T-helper 9 cell (primary cell): ENCODE measurements at places on chromosomes 1 and 21.

DNA sequence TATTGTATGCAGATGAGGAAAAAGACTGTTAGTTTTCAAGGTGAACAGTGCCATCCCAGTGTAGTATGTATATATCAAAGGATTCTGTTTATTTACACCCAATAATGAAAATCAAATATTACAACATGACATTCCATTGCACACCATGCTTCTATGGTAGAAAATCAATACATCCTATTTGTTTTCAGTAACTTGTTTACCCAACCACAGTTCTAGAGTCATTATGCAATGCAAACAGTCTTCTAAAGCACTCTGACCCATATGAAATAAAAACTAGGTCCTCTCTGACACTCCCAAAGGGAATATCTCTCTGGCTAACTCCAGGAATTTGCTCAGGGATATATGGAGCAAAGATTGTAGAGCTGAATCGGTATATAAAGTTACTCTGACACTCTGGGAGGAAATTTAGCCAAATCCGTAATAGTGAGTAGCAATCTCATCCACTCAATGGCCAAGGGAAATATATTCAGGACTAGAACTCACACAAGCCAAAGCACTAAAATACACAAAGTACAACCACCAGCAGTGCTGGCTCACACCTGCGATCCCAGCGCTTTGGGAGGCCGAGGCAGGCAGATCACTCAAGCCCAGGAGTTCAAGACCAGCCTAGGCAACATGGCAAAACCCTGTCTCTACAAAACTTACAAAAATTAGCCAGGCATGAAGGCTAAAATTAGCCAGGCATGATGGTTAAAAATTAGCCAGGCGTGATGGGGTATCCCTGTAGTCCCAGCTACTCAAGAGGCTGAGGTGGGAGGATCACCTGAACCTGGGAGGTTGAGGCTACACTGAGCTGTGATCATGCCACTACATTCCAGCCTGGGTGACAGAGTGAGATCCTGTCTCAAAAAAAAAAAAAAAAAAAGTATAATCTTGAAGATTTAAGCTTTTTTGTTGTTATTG is 75.2 kb downstream of the RERE start:
- DNase-seq: no peak

DNA sequence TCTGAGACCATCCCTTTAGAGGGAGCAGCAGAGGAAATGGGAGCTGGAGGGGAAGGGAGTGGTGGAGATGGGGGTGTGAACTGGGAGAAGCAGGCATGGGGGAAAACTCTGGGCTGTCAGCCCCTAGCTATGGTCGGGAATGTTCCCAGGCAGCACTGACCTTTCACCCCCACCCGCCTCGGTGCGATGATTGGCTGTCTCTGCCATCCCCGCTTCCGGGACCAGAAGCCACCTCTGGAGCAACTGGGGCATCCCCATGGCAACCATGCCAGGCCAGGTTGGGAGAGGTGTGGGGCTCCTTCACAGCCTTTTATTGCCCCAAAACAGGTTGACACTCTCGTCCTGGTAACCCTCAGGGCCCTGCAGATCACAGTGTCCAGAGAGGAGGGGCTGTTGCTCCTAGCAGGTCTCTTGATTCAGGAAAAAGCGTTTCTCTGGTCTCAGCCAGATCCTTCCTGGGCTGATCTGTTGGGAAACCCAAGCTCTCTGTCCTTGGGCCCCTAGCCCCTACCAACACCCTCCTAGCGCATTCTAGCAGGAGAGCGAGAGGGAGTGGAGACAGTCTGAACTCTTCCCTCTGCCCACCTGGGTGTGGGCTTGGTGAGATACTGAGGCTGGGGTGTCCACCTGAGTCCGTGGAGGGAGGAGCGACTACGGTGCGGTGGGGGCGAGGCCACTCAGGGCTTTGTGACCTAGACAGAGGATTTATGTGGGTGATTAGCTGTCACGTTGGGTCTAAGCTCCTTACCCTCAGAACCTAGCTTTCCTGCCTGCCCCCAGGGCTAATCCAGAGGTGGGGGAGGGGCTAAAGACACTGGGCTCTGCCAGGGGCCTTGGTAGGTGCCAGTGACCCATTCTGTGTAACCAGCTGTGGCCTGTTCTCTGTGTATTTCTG is 12.2 kb upstream of the SLC6A9 start:
- no peak for DNase-seq

- no peak for DNase-seq
Observed at GRCh38 chr1:23171181-23171755, 2.6 kb upstream of the LUZP1 start.

- no peak for DNase-seq
Observed at GRCh38 chr1:163013826-163014600, 55.1 kb upstream of the RGS4 start.

DNA sequence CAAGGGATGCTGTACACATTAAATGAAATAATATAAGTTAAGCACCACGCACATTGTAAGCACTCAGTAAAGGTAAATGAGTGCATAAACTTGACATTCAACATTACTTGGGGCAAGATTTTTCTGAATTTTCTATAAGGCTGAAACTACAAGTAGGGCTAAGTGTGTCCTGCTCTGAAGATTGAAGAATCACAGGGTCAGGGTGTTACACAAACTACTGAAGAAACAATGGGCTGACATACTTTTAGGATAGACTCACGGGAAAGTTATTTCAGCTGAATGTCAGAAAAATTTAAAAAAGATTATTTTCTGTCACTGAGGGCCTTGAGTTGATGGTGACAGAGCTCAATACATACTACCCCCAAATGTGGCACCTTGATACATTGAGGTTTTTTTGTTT is 644.2 kb upstream of the PLXNA2 start:
- DNase-seq: no peak

GRCh38 chr1:117607471-117607870 is 1.6 kb downstream of the TENT5C start:
- DNase-seq: peak; percentile 41

GRCh38 chr1:207205614-207206061 is 101.6 kb downstream of the C4BPA start:
- no peak for DNase-seq

GRCh38 chr1:35958558-35958957 is 27.7 kb downstream of the AGO3 start:
- no peak for DNase-seq

DNA sequence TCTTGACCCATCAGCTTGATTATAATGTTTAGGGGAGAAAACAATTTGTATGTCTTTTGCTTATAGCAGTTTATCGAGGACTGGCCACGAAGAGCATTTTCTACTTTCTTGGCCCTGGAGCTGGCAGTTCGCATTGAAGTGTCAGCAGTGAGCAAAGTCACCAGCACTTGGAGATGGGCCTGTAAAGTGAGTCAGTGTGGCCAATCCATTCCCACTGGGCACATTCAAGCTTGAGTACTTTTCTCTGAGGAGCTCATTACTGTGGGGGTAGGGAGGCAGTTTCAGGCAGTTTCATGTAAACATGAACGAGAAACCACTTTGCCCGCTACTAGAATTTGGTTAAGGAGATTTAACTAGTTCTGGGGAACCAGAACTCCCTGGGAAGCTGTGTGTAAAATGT is 164.8 kb downstream of the PRDM2 start:
- DNase-seq: no peak

DNA sequence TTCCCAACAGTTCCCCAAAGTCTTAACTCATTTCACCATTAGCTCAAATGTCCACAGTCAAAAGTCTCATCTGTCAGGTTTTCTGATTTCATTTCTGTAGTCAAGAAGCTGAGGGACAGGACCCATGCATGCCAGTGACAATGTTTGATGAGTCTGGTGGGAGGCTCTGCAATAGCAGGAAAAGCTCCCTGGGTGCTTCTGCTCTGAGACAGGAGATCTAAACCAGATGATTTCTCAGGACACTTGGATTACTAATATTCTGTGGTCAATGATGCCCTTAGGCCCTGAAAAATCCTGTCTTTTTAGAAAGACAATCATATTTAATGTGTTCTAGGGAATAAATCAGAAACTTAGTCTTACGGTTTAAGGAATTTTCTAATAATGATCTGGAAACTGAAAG is 56.4 kb downstream of the PCBP3 start:
- no peak for DNase-seq

DNA sequence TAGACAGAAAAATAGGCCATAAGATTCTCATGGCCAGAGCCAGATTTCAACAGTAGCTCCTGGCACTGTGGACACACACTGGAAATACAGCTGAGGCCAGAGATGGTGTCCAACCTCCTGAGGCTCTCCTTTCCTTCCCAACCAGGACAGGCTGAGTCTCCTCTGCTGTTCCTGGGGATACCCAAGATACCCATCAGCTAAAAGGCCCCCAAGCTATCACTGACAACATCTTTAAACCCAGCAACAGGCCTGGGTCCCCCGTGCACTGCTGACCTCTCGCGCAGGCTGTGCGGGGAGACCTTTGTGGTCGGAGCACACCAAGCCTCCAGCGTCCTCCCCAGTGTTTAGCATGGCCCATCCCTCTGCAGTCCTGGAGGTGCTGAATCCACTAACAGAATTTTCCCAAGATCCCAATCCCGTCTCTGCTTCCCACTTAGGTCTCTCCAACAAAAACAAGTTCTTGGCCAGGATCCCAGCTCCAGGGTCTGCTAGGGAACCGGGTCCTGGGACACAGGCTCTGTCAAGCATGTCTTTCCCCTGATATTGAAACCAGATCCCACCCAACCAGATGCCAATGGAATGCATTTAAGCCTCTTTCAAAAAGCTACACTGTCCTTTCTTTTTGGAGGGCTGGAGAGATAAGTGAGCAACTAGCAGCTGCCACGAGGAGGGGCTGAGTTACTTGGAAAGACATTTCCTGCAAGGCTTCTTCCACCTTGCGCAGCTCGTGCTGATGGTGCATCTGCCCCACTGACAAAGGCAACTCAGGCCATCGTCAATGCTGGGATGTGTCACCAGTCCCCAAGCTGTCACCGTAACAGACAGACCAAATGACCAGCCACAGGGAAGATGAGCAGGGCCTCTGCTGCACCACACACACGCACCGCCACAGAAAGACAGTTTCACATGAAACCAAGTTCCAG is 73.2 kb downstream of the BCAR3 start:
- DNase-seq: no peak

- no peak for DNase-seq
Observed at GRCh38 chr21:36461918-36462486, 17.9 kb downstream of the CLDN14 start.

GRCh38 chr1:172140072-172140471 is 280.4 kb upstream of the C1orf105 start:
- no peak for DNase-seq

GRCh38 chr21:45601551-45601950 is 42.0 kb upstream of the PCBP3 start:
- no peak for DNase-seq

DNA sequence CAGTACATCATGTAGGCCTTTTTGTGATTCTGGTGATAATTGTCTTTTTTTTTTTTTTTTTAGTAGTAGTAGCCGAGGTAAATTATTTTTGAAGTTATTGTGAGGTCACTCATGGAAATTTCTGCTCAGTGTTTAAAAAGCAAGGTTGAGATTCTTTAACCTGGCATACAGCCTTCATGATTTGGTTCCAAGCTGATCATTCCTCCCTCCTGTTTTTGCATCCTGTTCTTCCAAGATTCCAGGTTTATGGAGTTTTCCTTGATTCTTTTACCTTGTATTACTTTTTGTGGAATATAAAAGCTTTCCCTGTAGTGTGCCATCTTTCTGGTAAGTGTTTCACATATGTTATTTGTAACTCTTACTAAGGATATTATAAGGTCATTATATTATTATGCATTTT is 9.1 kb downstream of the ZFYVE9 start:
- no peak for DNase-seq

- no peak for DNase-seq
Observed at GRCh38 chr1:174399211-174399610, 48.6 kb upstream of the GPR52 start.

GRCh38 chr1:186960861-186961260 is 132.1 kb downstream of the PLA2G4A start:
- no peak for DNase-seq

DNA sequence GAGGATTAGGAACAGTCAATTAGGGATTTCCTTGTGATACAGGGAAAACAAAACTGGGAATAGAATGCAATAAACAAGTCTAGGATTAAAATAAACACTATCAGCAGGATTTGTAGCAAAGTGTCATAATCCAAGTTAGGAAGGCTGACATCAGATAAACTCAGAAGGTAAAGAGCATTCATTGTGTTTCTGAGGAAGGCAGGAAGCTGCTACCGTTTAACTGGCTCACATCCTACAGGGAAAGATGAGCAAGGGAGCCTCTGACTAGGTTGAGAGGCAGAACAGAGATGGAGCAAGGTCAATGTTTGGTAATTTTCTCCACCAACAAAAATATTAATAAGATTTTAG is 124.7 kb downstream of the POU2F1 start:
- DNase-seq: no peak

DNA sequence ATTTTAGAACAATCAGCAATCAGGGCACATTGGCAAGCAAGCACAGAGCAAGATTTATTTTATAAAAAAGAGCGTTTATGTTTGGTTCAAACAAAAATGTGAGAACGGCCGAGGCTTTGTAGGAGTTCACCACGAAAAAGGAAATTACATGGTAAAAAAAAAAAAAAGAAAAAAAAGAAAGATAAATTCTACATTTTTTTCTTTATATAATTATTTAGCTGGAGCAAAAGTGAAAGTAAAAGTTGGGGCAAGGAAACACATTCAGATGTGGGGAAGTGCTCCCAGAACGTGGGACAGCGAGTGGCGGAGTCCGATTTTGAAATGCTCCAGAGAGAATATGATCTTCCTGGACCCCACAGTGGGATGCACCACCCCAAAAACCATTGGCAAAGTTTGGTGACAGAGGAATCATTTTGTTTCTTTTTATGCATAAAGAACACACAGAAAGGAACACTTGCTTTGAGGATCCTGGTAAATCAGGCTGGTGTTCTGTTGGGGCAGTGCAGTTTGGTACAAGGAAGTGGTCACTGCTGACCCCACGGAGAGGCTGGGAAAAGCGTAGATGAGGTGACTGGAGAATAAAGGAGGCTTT is 16.3 kb upstream of the ATP5PO start:
- no peak for DNase-seq

DNA sequence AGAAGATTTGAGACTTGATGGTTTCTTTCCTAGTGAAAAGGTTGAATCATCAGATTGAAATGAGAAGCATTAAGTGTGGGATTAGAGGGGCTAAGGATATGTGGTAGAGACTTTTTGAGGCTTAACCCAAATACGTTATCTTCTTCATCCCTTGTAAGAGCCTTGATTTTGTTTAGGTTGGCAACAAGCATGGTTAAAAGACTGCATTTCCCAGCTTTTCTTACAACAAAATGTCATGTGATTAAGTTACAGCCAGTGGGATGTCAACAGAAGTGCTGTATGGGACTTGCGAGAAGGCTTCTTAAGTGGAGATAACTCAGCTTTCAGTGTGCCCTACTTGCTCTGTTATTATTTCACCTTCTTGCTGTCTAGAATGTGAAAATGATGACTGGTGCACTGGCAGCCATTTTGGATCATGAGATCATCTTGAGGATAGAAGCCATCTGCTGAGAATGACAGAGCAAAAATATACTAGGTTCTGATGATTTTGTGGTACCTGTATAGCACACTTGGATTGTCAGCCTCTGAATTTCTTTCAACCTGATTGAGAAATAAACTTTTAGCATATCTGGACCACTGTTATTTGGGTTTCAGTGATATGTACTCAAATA is 41.3 kb upstream of the GNG12 start:
- DNase-seq: no peak

DNA sequence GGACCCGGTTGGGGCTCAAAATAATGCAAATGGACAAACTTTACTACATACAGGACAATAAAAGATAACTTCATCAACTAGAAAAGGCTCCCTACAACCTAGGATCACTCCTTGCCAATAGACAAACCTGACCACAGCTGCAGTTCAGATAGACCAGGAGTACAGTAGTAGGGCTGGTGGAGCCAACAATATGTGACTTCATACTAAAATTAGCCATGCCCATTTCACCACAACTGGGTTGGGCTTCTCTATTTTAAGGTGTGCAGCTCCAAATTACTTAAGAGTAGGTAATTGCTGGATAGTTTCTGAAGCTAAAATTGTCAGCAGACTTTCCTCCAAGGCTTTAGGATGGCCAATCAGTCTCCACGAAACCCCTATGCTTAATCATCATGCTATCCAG is 3.9 kb downstream of the DENND1B start:
- no peak for DNase-seq
